ENCODE measurements at places on chromosomes 4 and X. TPM values are rescaled to one million over a fixed set of nuclear protein-coding genes. Genes with fewer than 3 reads are reported as not detected.

DNA sequence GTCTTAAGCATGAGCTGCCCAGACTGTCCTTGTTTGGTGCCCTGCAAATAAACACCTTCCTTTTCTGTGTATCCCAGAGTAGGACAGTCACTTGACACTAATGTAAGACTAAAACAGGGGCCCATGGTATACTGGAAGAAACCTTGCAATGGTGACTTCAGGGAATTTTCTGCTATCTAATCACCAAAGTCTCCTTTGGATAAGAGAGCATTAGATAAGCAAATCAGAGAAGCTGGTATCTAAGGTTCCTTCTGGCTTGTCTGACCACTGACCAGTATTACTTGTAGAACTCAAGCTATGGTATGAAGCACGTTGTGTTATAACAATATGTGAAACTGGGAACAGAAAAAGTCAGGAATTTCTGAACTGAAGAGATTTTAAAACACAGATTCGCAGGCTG, 173.9 kb downstream of the COL25A1 start:
- DNase-seq = no peak

GRCh38 chrX:92351511-92351910, 572.3 kb downstream of the PCDH11X start:
- DNase-seq = no peak

DNA sequence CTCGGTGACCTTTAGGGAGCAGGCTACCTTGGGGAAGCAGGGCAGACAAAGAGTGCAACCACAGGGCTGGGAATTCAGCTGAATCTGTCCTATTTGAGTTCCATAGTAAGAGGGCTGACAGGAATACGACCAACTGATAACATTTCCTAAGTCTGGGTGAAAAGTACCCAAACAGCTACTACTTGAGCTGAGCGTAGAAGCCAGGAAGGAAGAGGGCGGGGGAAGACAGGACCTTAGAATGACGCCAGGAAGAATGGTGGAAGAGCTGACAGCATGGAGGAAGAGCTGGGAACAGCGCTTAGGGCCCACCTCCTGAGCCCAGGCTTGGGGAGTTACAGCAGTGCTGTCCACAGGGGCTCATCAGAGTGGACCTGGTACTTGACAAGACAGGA, 14.4 kb downstream of the MECP2 start:
- DNase-seq = no peak

DNA sequence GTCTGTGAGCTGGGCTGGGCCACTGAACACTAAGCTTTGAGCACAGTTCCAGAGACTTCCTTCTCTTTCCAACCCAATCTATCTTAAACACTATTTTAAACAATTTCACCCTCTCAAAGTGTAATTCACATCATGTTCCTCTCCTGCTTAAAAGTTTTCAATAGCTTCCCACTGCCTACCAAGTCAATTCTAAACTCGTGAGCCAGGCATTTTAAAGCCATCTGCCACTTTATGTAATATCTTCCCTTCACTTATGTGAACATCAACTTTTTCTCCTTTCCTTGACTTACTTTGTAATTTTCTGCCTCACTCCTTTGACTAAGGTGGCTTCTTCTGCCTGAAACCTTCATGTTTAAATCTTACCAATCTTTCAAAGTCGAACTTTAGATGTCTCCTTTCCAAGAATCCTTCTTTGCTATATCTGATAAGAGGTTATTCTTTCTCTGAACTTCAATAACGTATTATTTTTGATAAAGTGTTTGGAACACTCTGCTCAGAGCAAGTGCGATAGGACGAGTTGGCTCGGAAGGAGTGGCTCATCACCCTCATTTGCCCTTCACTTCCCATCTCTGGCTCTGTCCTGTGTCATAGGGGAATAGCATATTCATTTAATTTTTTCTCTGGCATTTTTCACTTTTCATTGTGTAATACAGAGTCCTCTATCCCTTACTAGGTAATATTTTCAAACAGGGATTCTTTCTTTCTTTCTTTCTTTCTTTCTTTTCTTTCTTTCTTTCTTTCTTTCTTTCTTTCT, 13.0 kb upstream of the SPARCL1 start:
- no peak for DNase-seq

GRCh38 chrX:119943185-119943988, at the start of gene NKAP:
TSS of gene NKAP (minus strand) at chrX:119943751. CDS start at chrX:119943605, 146 bp downstream.
- peak; percentile 80 for DNase-seq

Gene USO1
- 87.1 TPM for total RNA-seq

Gene FDCSP
- total RNA-seq = not detected

Gene SSX2
- not detected for total RNA-seq

Gene CLGN
- total RNA-seq = 52.6 TPM

Gene EMCN
- 43.9 TPM for total RNA-seq

Gene EREG
- total RNA-seq = 0.09 TPM

Gene KCND1
- 0.19 TPM for total RNA-seq

Data from heart left ventricle (tissue), 16 donors.